ENCODE measurements at places on chromosomes 4 and X.

DNA sequence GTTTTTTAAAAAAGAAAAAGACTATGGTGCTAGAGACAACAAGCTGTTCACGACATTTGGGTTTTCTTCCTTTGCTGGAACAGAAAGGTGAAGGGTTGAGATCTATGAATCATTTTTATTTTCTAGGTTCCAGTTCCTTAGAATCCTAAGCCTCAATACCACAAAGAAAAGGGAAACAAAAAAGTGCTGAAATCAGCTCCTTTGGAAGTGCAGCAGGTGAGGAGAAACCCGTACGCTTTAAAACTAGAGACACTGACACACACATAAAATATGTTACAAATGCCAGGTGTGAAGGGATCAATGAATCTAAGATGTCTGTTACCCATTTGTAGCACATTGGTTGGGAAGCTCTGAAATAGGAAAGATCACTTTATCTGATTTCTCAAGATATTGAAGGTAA lies 125.2 kb downstream of the AREG start:
- DNase-seq: no peak

DNA sequence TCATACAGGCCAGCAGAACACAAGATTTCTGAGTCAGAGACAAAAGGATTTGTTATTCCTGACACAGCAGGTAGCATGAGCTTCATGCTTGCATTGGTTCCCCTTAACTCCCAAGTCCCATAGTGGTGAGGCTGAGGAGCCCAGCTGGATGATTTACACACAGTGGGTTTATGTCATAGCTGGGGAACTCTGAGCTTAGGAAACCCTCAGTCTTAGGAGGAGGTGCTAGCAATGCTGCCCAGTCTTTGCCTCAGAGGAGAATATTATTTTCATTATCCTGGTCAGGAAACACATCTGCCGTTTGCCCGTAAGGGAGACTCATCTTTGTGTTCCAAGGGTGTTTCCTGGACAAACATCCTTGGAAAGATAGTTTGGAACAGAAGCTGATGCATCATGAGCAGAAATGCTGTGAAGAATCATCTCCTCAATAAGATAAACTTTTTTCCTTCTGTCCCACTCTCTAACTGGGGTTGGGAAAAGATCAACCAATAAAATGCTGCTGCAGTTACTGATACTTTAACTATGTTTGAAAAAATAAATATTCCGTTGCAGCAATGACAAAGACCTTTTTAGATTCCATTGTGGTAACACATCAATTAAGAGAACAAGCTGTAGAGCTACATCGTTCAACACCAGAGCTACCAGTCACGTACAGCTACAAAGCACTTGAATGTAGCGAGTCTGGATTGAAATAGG lies 146.8 kb downstream of the DCLK2 start:
- no peak for DNase-seq

DNA sequence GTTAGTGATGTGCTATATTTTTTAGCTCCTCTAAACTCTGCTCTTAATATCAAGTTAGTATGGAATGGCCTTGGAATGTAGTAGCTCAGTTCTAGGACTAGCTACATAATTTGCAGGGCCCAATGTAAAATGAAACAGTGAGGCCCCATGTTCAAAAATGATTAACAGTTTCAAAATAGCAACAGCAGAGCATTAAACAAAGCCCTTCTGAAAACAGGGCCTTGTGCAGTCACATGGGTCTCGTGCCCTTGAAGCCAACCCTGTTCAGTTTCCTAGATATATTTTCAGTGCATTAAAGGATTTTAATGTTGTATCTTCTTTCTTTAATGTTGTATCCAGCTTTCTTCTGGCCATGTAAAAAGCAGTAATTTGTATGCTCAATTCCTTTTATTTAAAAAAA lies 82.1 kb downstream of the TASL start:
- DNase-seq: no peak

- DNase-seq: no peak
Observed at GRCh38 chr4:140247237-140247636, 93.3 kb upstream of the MAML3 start.

DNA sequence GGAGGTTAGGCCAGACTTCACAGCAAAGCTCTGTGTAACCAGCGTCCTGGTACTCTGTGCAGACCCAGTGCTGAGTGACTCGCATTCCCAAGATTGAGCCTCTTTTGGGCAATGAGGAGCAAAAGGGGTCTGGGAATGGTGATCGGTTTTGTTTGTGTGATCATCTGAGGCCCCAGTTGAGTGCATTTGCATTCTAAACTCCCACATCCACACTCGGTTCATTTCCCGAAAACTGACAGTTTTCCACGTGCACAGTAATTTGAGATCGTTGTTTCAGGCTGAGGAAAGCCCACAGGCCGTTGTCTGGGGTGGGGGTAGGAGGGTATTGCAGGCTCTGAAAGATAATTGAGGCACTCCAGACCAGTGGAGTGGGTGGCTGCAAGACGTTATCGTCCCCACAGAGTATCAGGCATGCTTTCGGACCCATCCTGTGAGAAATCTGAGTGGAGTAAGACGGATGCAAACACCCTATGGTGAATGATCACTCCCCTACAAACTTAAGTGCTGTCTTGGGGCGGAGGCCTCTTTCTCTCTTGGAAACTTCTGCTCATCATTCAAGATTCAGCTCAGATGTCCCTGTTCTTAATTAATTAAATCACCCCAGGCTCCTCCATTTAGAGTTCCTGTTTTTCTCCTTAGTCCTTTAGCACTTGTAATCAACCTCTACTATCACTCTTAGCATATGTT lies 96.1 kb downstream of the AFF1 start:
- DNase-seq: no peak

DNA sequence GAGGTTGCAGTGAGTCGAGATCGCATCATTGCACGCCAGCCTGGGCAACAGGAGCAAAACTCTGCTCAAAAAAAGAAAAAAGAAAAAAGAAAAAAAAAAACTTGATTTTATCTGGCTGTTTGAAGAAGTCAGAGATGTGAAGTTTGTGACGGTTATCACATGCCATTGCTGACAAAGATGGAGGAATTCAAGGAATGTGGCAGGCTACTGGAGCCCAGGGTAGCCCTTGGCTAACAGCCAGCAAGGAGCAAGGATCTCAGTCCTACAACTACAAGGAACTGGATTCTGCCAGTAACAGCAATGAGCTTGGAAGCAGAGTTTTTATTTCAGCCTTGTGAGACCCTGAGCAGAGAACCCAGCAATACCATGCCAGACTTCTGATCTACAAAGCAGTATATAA lies 24.3 kb upstream of the TET2 start:
- DNase-seq: no peak

DNA sequence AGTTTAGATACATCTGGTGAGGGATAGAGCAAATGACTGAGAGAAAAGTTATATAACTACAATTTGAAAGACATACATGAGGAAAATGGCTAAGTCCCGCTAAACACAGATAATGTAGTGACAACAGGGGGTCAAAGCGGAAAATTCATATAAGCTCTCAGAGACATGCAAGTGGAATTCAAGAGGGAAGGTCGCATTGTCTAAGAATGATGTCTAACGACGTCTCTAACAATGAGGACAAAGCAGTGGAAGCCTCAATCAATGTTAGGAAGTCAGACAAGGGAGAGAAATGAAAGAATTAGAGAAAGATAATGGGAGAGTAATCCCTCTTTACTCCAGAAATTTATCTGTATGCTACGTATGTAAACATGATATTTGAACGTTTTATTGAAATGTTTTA lies 113.4 kb downstream of the ANTXR2 start:
- no peak for DNase-seq

- DNase-seq: no peak
Observed at GRCh38 chrX:2632533-2633504, 58.3 kb upstream of the CD99 start.

DNA sequence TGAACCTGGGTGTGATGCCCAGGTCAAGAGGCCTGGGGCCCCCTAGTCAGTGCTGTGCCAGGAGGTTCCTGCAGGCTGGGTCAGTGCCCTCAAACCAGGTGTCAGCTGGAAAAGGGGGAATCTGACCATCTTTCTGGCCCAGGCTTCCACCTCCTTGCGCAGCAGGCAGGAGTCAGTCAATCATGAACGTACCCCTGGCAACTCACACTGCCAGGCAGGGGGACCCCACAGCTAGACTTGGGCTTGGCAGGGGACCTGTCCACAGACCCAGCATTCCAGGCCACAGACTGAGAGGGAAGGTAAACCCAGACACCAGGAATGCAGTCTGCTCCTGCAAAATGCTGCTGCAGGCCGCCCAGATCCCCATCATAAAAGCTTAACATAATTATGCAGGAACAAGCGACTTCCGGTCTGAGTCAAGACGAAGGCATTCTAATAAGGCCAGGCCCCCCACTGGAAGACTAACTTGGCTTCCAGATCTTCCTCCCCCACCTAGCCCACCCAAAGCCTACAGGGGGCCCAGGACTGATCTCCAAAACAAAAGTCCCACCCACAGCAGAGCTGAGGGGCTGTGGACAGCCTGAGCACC lies 156.3 kb downstream of the BCOR start:
- DNase-seq: no peak

DNA sequence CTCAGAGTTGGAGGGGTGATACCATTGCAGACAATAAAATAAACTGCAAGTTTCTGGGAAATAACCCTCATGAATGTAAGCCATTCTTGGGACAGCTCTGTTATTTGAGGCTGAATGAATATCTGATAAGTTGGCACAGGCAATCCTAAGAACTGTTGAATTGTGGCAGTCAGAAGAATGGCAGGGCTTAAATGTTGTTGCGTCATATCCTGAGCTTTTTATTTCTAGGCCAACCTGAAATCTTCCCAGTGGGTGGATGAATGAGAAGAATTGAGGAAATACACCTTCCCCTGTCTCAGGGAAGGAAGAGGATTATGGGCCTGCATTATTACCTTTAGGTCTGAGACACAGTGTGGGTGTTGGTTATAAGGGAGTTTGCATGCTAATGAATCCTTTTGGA lies 64.4 kb upstream of the C4orf54 start:
- DNase-seq: no peak

DNA sequence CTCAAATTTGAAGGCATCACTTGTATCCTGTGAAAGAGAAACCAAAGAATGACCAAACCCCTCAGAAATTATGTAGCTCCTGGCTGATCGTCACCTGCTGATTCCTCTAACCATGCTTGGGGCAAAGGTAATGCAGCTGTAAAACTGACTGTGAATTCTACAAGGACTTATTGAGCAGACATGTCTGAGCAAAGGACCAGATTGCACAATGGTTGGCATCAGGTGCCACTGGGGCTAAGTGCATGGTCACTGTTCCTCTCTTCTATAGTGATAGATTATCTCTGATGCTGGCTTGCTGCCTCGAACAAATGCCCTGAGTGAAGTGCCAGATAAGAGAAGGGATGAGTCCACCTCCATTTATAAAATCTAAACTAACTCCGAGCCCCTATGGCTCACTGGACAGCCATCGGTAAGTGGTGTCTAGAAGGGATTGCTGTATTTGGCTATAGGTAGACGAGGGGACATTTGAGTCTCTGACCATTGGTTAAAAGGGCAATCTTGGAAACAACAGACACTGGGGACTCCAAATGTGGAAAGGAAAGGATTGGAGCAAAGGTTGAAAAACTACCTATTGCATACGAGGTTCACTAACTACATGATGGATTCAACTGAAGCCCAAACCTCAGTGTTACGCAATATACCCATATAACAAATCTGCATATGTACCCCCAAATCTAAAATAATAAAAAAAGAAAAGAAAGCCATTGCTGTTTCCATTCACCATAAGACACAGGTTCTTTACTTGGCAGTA lies 110.7 kb upstream of the IGSF1 start:
- no peak for DNase-seq
